ENCODE measurements at places on chromosomes 16 and 17.

- no peak for DNase-seq
Observed at GRCh38 chr17:67035131-67036083, 8.9 kb upstream of the CACNG1 start.

GRCh38 chr16:62068747-62069146 is 32.5 kb upstream of the CDH8 start:
- no peak for DNase-seq

DNA sequence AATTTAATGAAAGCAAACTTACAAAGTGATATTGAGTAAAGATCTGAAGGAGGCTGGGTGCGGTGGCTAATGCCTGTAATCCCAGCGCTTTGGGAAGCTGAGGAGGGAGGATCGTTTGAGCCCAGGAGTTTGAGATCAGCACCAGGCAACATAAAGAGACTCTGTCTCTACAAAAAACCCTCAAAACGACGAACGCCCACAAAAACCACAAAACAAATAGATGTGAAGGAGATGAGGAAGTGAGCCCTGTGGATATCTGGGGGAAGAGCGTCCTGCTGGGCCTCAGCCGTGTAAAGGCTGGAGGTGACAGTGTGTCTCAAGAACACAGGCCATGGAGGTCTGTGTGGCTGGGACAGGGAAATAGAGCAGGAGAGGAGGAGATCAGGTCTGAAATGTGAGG is 68.8 kb downstream of the ITFG1 start:
- DNase-seq, result no peak

GRCh38 chr17:77489239-77489892 is 348.6 kb downstream of the SEC14L1 start:
- DNase-seq, result no peak

DNA sequence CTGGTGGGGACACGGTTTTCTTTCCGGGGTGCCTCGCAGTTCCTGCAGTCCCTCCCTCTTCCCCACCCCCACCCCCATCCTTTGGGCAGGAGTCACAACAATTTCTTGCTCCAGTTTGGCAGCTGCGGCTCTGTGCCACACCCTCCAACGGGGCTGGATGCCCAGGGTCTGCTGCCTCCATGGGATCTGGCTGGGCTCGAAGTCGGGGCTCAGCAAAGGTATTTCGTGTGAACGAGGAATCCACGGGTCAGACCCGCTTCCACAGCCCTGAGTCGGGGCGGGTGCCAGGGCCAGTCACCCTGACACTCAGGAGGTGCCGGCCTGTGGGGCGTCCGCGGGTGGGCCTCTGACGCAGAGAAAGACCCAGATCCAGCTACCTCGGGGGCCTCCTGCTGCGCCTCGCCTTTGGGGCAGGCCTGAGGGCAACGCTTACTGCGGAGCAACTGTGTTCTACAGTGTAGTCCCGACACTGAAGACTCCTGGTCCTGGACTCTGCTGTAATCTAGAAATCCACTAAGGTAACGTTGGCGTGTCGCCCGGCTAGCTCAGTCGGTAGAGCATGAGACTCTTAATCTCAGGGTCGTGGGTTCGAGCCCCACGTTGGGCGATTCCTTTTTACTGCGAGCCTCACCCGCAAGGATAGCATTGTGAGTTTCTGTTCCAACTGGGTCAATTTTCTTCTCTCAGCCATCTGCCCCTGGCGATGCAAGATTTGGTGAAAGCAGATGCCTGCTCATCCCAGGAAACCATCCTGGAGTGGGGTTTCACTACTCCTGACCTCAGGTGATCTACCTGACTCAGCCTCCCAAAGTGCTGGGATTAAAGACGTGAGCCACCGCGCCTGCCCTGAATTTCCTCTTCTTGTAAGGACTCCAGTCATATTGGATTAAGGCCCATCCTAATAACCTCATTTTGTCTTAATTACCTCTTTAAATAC is 12.6 kb upstream of the OR1F1 start:
- DNase-seq, result no peak

GRCh38 chr17:21213638-21214014 is 335 bp downstream of the TMEM11 start:
- DNase-seq, result no peak

- DNase-seq, result no peak
Observed at GRCh38 chr16:18959031-18959505, 24.7 kb upstream of the TMC7 start.

- peak; percentile 46 for DNase-seq
Observed at GRCh38 chr16:74695450-74696422, 4.9 kb downstream of the MLKL start.

- DNase-seq, result peak; percentile 46
Observed at GRCh38 chr17:75250009-75250471, 11.4 kb downstream of the GGA3 start.

GRCh38 chr17:69853541-69854224 is 221.3 kb upstream of the KCNJ16 start:
- no peak for DNase-seq

GRCh38 chr17:56441308-56441707 is 152.2 kb upstream of the NOG start:
- no peak for DNase-seq

- DNase-seq, result no peak
Observed at GRCh38 chr16:11800382-11800718, 3.3 kb upstream of the ZC3H7A start.

- no peak for DNase-seq
Observed at GRCh38 chr17:28698253-28698941, 13.3 kb downstream of the PROCA1 start.

DNA sequence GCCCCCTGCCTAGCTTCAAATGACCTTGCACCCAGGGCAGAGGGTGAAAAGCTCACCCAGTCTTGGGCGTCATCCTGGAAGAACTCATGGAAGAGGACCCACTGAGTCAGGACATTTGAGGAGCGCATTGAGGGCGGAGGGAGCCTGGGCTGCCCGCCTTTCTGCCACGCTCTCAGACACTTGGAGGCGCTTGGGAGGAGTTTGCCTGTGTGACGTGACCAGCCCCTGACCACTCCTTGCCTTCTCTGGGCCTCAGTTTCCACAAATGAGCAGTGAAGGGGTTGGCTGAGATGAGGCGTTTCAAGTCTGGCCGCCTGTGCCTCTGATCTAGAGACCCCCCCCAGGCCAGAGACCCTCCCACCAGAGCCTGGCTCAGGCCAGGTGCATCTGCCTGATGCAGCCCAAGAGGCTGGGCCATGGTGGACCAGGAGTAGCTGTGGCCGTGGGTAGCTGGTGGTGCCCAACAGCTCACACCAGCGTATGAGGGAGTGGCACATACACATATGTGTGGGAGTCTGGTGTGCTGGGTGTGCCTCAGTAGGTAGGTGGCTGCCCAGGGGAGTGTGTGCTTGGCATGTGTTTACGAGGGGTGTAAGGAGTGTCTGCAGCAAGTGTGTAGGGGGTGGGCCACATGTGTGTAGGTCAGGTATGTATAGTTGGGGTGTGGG is 80.2 kb upstream of the TOB1 start:
- DNase-seq, result no peak

DNA sequence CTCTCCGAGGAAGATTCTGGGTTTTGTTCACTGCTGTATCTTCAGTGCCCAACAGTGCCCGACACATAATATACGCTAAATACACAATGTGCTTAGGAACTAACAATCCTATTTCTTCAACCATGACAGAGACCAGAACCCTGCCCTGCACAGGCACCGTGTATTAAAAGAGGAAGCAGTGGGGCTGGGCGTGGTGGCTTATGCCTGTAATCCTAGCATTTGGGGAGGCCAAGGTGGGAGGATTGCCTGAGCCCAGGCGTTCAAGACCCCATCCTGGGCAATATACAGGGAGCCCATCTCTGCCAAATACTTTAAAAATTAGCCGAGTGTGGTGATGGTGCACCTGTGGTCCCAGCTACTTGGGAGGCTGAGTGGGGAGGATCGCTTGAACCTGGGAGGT is 19.3 kb downstream of the ARL2BP start:
- DNase-seq, result no peak

- DNase-seq, result no peak
Observed at GRCh38 chr17:9237661-9238301, 216.5 kb downstream of the NTN1 start.

GRCh38 chr17:81270279-81270678 is 24.8 kb downstream of the SLC38A10 start:
- no peak for DNase-seq

DNA sequence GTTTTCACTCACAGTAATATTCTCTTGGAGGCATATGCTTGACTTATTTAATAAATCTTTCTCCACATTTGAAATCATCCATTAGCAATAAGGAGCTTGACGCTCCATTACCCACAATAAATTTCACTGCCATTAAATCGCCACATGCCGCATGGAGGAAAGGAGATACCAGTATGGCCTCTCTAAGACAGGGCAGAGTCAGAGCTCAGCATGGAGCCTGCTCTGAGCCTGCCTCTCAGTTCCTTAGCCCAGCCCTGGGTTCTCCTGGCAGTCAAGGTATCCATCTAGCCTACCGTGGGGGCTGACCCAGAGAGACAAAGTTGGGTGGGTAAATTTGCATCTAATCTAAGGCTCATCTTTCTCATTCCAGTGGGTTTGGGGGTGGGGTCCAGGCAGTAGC is 80.3 kb upstream of the CES5A start:
- no peak for DNase-seq

DNA sequence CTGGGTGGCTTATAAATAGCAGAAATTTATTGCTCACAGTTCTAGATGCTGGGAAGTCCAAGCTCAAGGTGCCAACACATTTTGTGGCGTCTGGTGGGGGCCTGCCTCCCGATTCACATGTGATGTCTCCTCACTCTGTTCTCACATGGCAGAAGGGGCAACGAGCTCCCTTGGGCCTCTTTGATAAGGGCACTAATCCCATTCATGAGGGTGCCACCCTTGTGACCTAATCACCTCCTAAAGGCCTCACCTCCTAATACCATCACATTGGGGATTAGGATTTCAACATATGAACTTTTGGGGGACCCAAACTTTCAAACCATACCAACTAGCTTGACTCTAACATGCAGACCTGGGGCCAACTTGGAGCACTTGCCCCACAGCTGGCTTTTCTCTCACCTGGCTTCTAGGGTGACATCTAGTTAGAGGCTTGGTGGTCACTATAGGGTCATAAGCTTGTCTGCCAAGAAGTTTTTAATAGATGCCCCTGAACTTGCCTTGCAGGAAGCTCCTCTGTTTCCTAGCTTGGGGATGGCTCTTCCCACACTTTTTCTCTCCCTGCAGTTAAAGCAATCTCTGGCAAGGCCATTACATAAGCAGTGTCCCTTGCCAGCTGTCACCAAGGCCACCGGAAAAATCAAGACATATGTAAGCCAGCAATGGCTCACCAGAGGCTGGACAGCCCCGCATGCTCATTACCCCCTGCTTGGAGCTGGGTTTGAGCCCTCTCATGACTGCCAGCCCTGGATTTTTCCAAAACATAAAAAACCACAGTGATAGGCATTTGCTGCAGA is 8.4 kb upstream of the MED9 start:
- no peak for DNase-seq

DNA sequence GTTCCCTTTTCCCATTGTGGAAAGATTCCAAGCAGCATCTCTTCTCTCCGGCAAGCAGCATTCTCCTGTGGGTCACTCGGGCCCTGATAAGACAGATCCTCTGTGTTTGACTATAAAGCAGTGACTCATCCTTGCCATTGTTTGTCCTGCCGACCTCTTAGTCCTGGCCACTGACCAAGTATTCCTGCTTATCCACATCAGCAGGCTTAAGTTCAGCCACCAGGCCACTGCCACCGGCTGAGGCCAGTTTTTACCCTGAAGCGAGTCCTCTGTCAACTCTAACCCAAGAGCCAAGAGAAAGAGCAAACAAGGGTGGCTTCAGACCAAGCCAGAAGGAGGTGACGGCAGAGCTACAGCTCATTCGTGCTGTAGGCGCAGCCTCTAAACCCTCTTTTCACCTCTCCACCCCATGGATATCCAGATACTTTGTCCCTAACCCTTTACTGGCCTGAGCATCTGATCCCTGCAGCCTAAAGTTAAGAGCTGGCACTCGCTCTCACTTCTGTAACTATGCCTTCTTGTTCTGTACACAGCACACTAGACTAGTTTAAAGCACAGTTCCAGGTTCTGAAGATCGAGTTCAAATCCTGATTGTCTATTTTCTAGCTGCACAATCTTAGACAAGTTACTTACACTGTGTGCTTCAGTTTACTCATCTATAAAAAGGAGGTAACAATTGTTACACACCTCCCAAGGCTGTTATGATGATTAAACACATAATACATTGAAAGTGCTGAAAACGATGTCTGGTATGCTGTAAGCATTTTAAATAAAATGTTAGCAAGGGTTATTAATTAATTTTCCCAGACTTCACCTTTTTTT is 31.0 kb downstream of the SOX9 start:
- no peak for DNase-seq

DNA sequence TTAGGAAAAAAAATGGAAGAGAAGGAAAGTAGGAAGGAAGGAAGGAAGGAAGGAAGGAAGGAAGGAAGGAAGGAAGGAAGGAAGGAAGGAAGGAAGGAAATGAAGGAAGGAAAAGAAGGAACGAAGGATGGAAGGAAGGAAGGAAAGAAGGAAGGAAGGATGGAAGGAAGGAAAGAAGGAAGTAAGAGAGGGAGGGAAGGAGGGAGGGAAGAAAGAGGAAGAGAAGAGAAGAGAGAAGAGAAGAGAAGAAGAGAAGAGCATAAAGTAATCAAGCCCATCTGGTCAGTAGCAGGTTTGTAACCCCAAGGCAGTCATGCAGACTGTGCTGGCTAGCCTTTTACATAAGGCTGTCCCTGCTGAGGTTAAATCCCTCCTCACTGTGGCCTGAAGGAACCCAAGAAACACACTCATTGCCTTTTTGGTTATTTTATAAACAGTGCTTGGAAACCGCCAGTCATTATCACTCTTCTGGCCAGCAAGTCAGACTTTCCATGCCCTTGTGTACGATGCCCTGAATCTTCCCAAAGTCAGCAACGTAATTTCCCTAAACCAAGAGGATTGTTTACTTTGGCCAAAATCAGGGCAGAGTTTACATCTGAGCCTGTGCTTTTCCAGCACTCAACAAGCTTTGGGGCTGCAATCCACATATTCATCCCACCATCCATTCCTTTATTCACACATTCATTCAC is 409.6 kb upstream of the MAF start:
- DNase-seq, result no peak

GRCh38 chr17:73874008-73874720 is 229.9 kb upstream of the SDK2 start:
- DNase-seq, result no peak

GRCh38 chr16:72926177-72927070 is 121.5 kb downstream of the ZFHX3 start:
- DNase-seq, result no peak

DNA sequence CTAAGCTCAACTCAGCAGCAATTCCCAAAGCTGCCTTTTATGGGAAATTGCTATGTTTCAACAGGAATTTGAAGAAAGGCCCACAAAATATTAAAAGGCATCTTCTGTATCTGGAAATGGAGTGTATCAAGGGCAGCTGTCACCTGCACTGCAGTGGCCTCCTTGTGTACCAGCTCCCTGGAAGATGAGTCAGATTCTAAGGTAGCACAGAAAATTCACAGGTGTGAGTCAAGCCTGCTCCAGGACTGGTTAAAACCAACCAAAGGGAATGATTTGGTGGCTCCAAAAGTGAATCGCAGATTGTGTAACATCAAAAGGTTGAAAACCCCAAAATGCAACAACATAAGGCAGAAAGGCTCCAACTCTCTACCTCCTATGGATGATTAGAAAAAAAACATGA is 296.4 kb downstream of the GRIN2A start:
- DNase-seq, result no peak

GRCh38 chr17:29777663-29778062 is 152.4 kb downstream of the SSH2 start:
- DNase-seq, result no peak

- DNase-seq, result no peak
Observed at GRCh38 chr16:61237884-61238485, 798.3 kb downstream of the CDH8 start.

- DNase-seq, result no peak
Observed at GRCh38 chr16:19380328-19380727, 37.4 kb upstream of the TMC5 start.

Measured in T-helper 9 cell (primary cell).